Suprapubic skin (tissue), 4 donors: ENCODE measurements at places on chromosomes 7 and 10. TPM values are rescaled to one million over a fixed set of nuclear protein-coding genes. Genes with fewer than 3 reads are reported as not detected.

DNA sequence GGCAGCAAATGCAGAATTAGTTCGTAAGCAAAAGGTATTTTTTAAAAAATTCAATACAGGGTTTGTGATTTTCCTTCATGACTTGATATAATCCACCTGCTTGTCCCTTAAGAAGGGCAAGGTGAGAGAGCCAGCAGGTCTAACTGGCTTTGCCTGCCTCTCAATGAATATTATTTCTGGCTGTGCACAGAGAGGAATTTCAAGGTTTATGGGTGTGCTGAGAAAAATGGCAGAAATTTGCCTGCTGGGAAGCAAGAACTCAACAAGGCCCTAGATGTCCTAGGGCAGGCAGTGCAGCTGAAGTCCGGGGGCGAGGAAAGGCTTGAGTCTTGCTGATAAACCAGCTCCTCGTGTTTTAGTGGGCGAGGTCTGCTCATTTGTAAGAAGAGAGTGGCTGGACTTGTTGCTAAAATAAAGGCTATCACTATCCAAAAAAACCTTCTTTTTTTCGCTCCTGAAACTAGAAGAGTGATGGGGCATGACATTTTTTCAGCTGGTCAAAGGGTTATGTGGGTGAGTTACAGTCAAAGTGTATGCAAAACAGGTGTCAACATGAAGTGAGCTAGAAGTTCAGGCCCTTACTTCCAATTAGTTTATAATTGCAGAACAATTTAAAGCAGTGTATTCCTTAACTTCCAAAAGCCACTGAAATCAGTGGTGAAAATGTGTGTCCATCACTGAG is 385.8 kb upstream of the KLF6 start:
- no peak for DNase-seq
- no peaks in the 10 kb centered on the region for H3K36me3 ChIP-seq
- no peak overlapping the region for H3K4me3 ChIP-seq
- no peak overlapping the region for H3K27ac ChIP-seq
- H3K27me3 ChIP-seq: no peaks in the 10 kb centered on the region
- peaks cover 12% of the 10 kb centered on the region for H3K4me1 ChIP-seq

- H3K4me3 ChIP-seq: no peak overlapping the region
- H3K27ac ChIP-seq: no peak overlapping the region
- H3K4me1 ChIP-seq: no peaks in the 10 kb centered on the region
- H3K27me3 ChIP-seq: no peaks in the 10 kb centered on the region
- H3K36me3 ChIP-seq: no peaks in the 10 kb centered on the region
Measured at GRCh38 chr10:6446711-6447110, 133.4 kb downstream of the PRKCQ start.

GRCh38 chr10:6009150-6009549 is 31.8 kb upstream of the IL15RA start:
- no peaks in the 10 kb centered on the region for H3K36me3 ChIP-seq
- DNase-seq: no peak
- H3K4me3 ChIP-seq: peak overlapping the region; percentile 16
- H3K27me3 ChIP-seq: no peaks in the 10 kb centered on the region

DNA sequence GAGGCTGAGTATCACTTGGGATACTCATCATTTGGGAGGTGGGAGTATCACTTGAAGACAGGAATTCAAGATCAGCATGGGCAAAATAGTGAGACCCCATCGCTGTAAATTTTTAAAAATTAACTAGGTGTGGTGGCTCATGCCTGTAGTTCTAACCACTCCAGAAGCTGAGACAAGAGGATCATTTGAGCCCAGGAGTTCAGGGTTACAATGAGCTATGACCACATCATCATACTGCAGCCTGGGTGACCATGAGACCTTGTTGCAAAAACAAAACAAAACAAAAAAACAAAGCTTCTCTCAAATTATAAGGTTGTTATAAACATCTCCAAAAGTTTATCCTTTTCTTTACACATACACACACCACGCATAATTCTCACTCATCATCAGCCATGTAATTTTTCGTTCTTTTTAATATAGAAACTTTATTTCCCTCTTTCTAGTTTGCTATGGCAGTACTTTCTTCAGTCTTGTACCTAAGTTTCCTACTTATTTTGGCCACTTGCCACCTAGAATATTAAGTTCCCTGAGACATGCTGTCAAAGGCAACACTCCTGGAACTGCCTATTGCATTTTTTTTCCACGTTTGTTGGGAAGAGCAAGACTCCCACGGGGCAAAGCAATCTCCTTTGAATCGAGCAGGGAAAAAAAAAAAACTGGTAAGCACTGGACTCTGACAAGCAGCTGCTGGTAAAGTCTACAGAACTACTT is 37.1 kb downstream of the SKIDA1 start:
- no peak overlapping the region for H3K27ac ChIP-seq
- H3K4me1 ChIP-seq: peaks cover 4% of the 10 kb centered on the region
- no peak for DNase-seq
- H3K27me3 ChIP-seq: no peaks in the 10 kb centered on the region
- no peaks in the 10 kb centered on the region for H3K36me3 ChIP-seq

GRCh38 chr7:151086802-151087244 is 548 bp downstream of the AGAP3 start:
- peak overlapping the region; percentile 62 for H3K4me3 ChIP-seq
- no peak for DNase-seq
- peaks cover 78% of the 10 kb centered on the region for H3K4me1 ChIP-seq

DNA sequence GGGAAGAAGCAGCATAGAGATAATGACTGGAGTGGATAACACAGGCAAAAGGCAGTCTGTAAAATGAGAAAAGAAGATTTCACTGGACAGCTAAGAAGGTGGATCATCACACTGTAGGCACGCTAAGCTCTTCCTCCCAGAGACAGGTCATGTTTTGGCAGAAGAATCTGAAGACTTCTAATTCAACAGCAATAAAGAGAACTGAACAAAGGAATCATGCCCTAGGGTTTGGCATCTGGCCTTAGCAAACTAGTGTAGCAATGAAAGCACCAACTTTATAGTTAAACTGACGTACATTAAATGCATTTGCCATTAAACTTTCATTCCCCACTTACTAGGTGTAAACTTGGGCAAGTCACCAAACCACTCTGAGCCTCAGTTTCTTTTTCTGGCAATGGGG is 84.4 kb upstream of the SEM1 start:
- DNase-seq: no peak
- no peak overlapping the region for H3K27ac ChIP-seq
- peaks cover 7% of the 10 kb centered on the region for H3K4me1 ChIP-seq
- no peaks in the 10 kb centered on the region for H3K36me3 ChIP-seq
- H3K4me3 ChIP-seq: no peak overlapping the region
- H3K27me3 ChIP-seq: peaks cover 16% of the 10 kb centered on the region

- H3K4me1 ChIP-seq: peaks cover 44% of the 10 kb centered on the region
- H3K27me3 ChIP-seq: peaks cover 4% of the 10 kb centered on the region
- no peaks in the 10 kb centered on the region for H3K36me3 ChIP-seq
- H3K4me3 ChIP-seq: no peak overlapping the region
- DNase-seq: no peak
Measured at GRCh38 chr10:15857107-15857575, 3.2 kb downstream of the MINDY3 start.

GRCh38 chr10:103232772-103233488 is 12.8 kb upstream of the RPEL1 start:
- no peak for DNase-seq
- no peaks in the 10 kb centered on the region for H3K27me3 ChIP-seq
- no peaks in the 10 kb centered on the region for H3K36me3 ChIP-seq
- H3K4me3 ChIP-seq: no peak overlapping the region

DNA sequence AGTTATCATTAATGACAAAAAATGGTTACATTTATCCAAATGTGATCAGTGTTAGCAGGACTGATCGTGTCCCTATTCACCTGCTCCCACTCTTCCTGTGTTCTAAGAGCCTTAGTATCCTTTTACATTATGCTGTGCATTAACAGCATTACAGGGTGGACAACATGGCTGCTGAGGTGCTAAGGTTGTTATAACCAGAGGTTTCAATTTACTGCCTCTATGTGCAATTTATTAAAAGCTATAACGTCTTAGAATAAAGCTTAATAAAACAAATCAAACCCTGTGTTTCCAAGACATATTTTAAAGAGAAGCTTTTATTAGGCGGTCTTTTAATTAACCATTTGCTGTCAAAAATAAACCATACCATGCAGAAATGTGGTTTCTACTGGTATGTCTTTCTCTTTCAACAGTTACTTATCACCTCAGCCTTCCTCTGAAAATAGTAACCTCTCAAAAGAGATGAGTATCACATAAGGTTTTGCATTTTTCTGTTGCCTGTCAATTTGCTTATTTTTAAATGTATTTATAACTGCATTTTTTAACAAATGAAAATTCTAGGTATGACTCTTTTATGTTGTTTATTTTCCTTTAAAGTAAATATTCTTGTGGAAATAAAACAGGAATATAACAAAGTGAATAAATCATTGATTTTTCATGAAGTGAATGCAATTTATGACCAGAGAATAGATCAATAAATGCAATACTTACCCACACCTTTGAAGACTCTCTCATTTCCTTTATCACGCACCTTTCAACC is 849.8 kb upstream of the SORCS1 start:
- no peaks in the 10 kb centered on the region for H3K27me3 ChIP-seq
- no peak overlapping the region for H3K4me3 ChIP-seq
- no peak for DNase-seq
- H3K36me3 ChIP-seq: no peaks in the 10 kb centered on the region
- no peak overlapping the region for H3K27ac ChIP-seq

DNA sequence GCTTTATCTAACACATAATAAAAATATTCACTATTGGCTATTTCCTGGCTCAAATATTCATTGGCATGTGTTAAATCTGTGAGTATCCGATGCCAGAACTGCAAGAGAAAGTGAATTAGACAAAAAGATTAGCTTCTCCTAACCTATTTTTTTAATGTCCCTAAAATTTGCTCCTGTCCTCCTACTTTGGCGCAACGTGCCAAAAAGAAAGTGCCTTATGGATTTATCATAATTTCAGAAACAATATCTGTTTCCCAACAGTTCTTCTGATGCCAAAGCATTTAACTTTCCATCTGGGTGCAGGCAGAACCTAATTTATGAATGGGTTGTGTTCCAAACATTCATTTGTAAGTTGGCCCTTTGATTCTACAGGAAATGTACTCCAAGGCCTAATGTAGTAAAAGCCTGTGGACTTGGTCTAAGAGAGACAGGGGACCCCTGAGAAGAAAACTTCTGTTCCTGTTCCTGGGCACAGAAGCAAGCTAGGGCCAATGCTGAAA is 15.4 kb downstream of the PIP4K2A start:
- peaks cover 14% of the 10 kb centered on the region for H3K4me1 ChIP-seq
- no peaks in the 10 kb centered on the region for H3K27me3 ChIP-seq
- no peak overlapping the region for H3K4me3 ChIP-seq
- DNase-seq: no peak
- no peak overlapping the region for H3K27ac ChIP-seq

DNA sequence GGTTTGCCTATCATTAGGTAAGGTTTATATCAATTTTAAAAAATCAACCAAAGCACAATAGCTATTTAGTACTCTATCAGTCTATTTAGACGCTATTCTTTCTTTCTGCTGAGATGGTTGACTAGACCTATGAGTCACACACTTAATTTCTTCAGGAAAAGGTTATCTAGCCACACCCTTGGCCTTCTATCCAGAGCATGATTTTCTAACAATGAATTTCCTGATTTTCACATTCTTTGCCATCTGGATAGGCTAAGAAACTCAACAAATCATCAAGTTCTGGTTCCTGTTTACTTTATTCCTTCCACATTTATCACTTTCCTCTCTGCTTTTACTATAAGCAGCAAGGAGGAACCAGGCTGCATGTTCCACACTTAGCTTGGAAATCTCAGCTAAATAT is 8.1 kb downstream of the PRPS1L1 start:
- H3K4me3 ChIP-seq: no peak overlapping the region
- no peaks in the 10 kb centered on the region for H3K36me3 ChIP-seq
- no peak for DNase-seq
- H3K27me3 ChIP-seq: no peaks in the 10 kb centered on the region

GRCh38 chr10:71045936-71046335 is 157.6 kb upstream of the PCBD1 start:
- no peak overlapping the region for H3K4me3 ChIP-seq
- H3K36me3 ChIP-seq: no peaks in the 10 kb centered on the region
- H3K27me3 ChIP-seq: peaks cover 3% of the 10 kb centered on the region
- no peaks in the 10 kb centered on the region for H3K4me1 ChIP-seq
- DNase-seq: no peak
- H3K27ac ChIP-seq: no peak overlapping the region

DNA sequence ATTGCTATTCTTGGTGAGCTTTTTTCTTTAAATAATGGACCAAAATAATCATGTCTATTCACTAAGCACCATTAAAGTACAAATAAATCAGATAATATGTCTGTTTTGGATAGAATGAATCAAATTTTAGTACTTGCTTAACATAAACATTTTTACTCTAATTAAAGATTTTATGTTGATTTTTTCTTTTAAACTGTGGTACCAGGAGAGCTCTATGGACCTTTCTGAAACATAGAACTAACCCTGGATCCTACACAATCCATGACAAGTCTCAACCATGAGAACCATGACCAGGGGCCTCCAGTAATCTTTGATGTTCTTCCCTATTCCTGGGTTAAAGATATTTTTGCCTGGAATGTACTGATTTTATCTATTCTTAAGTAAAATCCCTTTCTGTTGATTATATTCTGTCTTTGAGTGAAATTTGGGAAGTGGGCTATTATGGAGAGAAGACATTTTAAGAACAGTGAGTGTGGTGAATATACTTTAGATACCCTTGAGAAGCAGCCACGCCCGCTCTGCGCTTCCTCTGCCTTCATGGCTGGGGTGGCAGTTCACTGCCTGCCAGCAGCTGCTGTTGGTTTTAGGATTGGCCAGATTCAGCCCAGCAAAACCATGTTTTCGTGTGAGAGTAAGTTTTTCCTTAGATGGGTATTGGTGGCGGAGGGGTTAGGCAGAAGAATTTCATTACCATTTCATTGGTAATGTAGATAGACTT is 42.2 kb upstream of the BHLHA15 start:
- H3K36me3 ChIP-seq: peaks cover 13% of the 10 kb centered on the region
- H3K4me1 ChIP-seq: peaks cover 12% of the 10 kb centered on the region
- H3K27ac ChIP-seq: no peak overlapping the region
- H3K4me3 ChIP-seq: no peak overlapping the region
- DNase-seq: no peak

DNA sequence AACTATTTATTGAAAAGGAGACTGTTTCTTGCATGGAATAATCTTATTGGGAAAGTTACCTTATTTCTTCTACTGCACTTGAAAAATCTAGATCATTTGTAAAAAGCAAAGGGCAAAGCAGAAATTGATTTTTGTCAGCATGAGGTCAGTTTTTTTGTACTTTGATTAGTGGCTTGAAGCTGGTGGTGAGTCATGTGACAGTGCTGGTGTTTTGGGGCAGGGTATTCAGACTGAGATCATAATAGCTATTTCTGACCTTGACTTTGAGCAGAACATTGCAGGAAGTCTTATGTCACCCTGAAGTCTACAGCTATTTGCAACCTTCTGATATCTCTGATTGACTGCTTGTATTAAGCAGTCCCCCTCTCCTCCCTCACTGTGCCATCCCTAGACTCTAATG is 66.3 kb upstream of the SORCS3 start:
- H3K4me3 ChIP-seq: no peak overlapping the region
- no peak overlapping the region for H3K27ac ChIP-seq
- peaks cover 9% of the 10 kb centered on the region for H3K27me3 ChIP-seq

The KIAA1217 gene
- 70.6 TPM for total RNA-seq

The PSAP gene
- total RNA-seq: 527 TPM

The EBF3 gene
- 3.1 TPM for total RNA-seq

The FGFBP3 gene
- 1.0 TPM for total RNA-seq

The ZP3 gene
- 30.4 TPM for total RNA-seq

The AGR2 gene
- total RNA-seq: 8.5 TPM

The FKBP6 gene
- total RNA-seq: not detected

The BMPER gene
- total RNA-seq: 0.52 TPM

The ITGA8 gene
- 2.8 TPM for total RNA-seq

The UMAD1 gene
- 12.4 TPM for total RNA-seq

The SOSTDC1 gene
- 14.7 TPM for total RNA-seq
